Esophagus mucosa (tissue), 1 donor: ENCODE measurements at places on chromosomes 3 and 15.

GRCh38 chr15:48798319-48798718, 12.6 kb downstream of the CEP152 start:
- ATAC-seq: no peak

DNA sequence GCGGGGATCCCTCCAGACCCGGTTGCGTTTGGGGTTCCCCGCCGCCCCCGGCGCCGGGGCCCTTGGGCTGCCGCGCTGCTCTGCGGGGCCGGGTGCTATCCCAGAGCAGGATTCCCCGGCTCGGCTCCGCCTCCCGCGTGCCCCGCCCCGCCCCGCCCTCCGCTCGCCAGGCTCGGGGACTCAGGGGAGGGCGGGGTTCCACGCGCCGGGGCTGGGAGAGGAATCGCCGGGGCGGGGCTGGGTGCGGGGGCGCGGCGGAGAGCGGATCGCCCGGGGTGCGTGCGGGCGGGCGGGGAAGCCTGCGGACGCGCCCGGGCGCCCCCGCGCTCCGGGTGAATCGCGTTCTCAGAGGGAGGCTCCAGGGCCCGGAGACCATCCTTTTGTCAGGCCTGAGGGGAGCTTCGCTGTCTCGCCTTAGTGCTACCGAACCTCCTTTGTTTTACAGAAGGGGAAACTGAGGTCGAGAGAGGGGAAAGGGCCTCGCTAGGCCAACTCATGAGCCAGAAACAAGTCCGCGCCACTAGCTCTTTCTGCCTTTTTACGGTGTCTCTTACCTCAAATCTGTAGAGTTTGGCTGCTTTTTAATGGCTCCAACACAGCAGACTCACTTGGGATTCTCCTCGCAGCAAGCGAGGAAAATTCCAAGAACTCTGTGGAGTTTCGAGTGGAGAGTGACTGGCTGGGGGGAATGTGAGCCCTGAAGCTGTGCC, at the start of gene TMEM158:
Gene TMEM158, minus strand, starts transcription at position 82 of the 710 bp plus-strand sequence. CDS start 260 bp downstream, outside the sequence.
- peak; percentile 90 for ATAC-seq

GRCh38 chr3:54235998-54236397, 113.6 kb downstream of the CACNA2D3 start:
- ATAC-seq: no peak

- ATAC-seq: no peak
Measured at GRCh38 chr3:172800156-172800555, 49.6 kb downstream of the ECT2 start.

DNA sequence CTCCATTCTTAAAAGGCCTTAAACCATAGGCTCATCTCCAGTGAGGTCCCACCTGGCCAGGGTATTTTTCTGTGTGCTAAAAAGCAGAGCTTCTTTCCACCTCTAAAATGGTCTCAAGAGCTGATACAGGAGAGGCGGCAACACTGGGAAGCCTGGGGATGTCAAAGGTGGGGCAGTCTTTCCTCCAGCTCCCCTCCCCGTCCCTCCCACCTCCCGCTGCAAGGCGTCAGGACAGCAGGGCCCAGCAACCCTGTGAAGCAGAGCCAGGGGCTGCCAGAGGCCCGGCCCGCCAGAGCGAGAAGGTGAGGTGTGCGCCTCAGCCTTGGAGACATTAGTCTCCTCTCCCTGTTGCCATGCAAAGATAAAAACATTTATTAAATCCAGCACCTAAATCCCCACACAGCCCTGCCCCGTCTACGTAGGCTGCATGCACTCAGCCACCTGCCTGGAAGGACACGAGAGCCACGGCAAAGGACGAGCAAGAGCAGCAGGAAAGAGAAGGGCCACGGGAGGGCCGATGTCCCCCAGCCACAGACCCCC, 75.6 kb downstream of the FAM174B start:
- ATAC-seq: no peak

- no peak for ATAC-seq
Measured at GRCh38 chr15:80473286-80474223, 69.4 kb downstream of the ARNT2 start.

DNA sequence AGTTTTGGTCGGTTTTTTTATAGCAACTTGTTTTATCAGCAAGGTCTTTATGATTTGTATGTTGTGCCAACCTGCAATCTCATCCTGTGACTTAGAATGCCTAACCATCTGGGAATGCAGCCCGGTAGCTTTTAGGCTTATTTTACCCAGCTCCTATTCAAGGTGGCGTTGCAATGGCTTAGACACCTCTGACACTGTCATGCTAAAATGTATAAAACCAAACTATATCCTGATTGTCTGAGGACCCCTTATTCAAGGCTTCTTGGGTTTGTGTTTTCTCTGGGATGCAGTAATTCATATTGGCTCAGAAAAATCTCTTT, 209.0 kb upstream of the ALCAM start:
- no peak for ATAC-seq

- ATAC-seq: peak; percentile 97
Measured at GRCh38 chr15:94230883-94231722, at the start of gene MCTP2. Gene MCTP2, plus strand, starts transcription at chr15:94231561. Its CDS starts 66,705 bp downstream, at chr15:94298266.

DNA sequence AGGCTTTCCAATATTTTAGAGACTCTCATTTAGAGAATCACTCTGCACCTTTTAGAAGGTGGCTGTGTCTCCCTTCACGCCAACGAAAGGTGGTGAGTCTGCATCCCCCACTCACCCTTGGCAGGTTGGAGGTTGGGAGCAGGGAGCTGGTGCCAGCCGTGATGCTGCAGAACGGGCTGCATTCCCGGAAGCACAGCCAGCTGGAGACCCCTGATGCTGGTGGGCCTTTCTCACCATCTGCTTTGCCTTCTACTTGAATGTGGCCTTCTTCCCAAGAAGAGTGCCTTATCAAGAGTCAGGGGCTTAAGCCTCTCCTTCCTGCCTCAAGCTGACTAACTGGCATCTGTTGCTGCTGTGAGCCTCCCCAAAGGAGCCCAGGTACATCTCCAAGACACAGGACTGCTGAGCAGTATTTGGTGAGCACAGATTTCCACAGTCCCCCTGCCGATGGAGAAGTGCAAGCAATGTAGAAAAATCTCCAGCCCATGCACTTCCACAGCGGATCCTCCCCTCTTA, 17.7 kb upstream of the HEG1 start:
- no peak for ATAC-seq

DNA sequence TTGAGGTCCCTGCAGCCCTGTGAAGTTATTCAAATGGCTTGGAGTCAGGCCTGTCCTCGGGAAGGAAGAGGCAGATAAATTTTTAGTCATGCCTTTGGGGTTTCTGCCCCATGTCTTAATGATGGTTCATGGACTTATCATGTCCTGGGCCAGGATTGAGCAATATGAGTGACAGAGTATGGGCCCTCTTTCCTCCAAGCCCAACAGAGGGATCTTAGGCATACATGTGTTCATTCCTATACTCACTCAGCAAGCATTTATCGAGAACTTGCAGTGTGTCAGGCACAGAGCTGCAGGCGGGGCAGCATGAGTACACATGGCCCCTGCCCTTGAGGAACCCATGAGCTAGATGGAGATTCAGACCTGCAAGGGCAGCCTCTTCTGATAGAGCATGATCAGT, 6.2 kb downstream of the ESYT3 start:
- peak; percentile 48 for ATAC-seq

GRCh38 chr15:55737373-55737772, 5.6 kb downstream of the PRTG start:
- ATAC-seq: no peak

GRCh38 chr3:13626396-13626795, 77.5 kb downstream of the FBLN2 start:
- ATAC-seq: no peak

- no peak for ATAC-seq
Measured at GRCh38 chr3:188113756-188114155, 40.2 kb upstream of the LPP start.

DNA sequence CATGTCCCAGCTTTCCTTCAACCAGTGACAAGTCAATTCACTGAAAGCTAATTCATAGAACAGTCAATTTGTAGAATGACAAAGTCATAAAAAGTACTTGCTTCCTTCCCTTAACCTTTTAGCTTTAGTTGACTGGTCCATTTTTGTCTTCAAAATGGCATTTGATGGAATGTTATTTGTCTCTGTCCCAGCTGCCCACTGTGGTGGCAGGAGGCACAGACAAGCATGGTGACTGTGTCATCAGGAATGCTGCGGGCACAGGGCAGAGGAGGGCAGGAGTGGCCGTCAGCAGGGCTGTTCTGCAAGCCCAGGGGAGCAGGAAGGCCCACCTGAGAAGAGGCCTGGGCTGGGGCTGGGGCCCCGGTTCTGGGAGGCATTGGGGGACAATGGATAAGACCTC, 10.0 kb downstream of the IQSEC1 start:
- no peak for ATAC-seq

- no peak for ATAC-seq
Measured at GRCh38 chr3:134136604-134137003, 106.9 kb upstream of the SLCO2A1 start.

- no peak for ATAC-seq
Measured at GRCh38 chr15:42141795-42142667, 14.4 kb downstream of the PLA2G4F start.

GRCh38 chr3:143586576-143586975, 261.7 kb downstream of the SLC9A9 start:
- ATAC-seq: no peak

GRCh38 chr3:53800041-53800906, 45.9 kb downstream of the CHDH start:
- peak; percentile 90 for ATAC-seq

- no peak for ATAC-seq
Measured at GRCh38 chr15:89143503-89144162, 55.4 kb downstream of the ABHD2 start.

DNA sequence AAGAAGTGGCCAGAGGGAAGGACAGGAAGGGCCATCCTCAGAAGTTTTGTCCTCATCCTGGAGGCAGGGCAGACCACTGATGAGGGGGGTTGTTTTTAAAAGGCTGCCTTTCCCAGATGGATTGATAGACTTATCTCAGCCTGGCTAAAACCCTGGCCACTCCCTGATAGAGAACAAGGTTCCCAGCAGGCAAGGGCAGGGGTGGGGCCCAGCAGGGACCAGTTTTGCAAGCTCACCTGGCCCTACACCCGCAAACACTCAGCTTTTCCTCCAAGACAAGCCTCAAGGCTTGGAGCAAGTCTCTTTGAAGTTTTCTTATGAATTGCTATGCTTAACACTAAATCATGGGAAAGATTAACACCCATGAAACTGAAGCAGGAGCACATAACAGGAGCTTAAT, 9.1 kb downstream of the LIPC start:
- ATAC-seq: peak; percentile 91

DNA sequence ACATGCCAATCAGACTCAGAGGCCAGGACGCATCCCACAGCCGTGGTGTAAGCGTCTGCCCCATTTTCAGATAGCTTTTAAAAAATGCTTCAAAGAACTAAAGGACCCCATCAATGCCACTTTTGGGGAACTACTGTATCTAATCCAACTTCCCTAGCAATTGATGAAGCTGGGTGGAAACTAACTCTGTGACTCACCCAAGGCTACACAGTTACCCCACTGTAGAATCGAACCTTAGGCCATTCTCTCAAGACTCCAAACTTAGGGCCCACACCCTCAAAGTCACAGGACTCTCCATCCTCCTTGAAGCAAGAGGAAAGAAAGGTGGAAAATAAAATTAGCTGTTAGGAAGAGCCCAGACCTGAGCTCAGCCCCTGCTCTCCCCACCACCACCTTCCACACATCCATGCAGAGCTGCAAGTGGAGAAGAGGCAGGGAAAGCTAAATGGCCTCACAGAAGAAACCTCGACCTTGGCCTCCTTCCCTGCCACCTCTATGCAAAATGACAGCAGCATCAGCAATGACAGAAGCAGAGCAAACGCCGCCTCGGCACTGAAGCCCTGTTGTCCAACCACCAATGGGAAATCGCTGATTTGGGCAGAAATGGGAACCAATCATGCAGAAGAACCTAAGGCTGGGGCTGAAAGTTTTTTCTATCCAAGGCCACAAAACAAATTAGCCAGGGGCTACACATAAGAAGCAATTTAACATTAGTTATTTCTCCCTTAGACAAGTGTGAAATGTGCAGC, 22.2 kb downstream of the ANP32A start:
- no peak for ATAC-seq

DNA sequence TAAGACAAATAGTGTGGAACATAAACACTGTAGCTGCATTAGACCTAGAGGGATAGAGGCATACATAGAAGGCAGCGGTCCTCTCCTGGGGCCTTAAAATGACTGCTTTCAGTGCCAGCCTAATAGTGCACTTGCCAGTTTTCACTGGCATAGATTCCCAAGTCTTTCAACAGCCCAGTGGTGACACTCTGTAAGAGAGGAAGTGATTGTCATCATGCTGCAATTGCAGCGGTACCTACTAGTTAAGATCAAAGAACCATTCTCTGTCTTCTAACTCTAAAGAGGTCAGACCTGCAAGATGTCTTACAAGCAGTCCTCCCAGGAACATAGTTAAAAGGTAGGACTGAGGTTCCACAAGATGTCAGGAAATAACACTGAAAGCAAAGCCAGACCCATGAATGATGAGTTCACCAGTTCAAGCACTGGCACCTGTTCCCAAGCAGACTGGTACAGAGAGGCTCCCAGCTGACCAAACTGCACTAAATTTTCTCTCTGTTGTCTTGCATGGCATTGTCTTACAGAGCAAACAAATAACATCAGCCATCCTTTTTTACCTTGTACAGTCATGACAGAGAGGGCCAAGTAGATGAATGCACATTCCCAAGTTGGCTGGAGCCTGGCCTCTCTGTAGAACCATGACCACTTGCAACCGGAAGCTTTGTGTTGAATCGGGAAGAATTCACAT, 100.5 kb upstream of the SKOR1 start:
- ATAC-seq: no peak
